ENCODE measurements at places on chromosomes 7 and 10. TPM values are rescaled to one million over a fixed set of nuclear protein-coding genes. Genes with fewer than 3 reads are reported as not detected.

Gene EPO
- total RNA-seq = 0.23 TPM

GRCh38 chr7:91491868-91492267 lies 227.6 kb downstream of the FZD1 start:
- H3K4me1 ChIP-seq = no peaks in the 10 kb centered on the region
- H3K27ac ChIP-seq = no peak overlapping the region
- peaks cover 3% of the 10 kb centered on the region for H3K36me3 ChIP-seq
- H3K4me3 ChIP-seq = no peak overlapping the region
- no peaks in the 10 kb centered on the region for H3K27me3 ChIP-seq
- DNase-seq = no peak

- H3K4me1 ChIP-seq = no peaks in the 10 kb centered on the region
- DNase-seq = no peak
- no peak overlapping the region for H3K27ac ChIP-seq
Measured at GRCh38 chr7:146424084-146424483, 307.5 kb downstream of the CNTNAP2 start.

GRCh38 chr7:159143780-159144757 lies 598 bp downstream of the VIPR2 start:
- peaks cover 18% of the 10 kb centered on the region for H3K4me1 ChIP-seq
- H3K27me3 ChIP-seq = peaks cover 51% of the 10 kb centered on the region
- peak overlapping the region; percentile 84 for H3K4me3 ChIP-seq
- peaks cover 2% of the 10 kb centered on the region for H3K36me3 ChIP-seq

Gene CALML5
- total RNA-seq = not detected

Gene MBLAC1
- total RNA-seq = 2.1 TPM

GRCh38 chr10:24385776-24386175 lies 176.8 kb downstream of the KIAA1217 start:
- H3K27me3 ChIP-seq = no peaks in the 10 kb centered on the region
- DNase-seq = no peak
- H3K36me3 ChIP-seq = peaks cover 5% of the 10 kb centered on the region
- no peak overlapping the region for H3K27ac ChIP-seq

Gene LOXL4
- total RNA-seq = 1.7 TPM

GRCh38 chr10:43801140-43801539 lies 152.5 kb upstream of the ZNF32 start:
- no peak overlapping the region for H3K27ac ChIP-seq
- peaks cover 8% of the 10 kb centered on the region for H3K27me3 ChIP-seq
- DNase-seq = no peak
- peaks cover 20% of the 10 kb centered on the region for H3K4me1 ChIP-seq

- peak overlapping the region; percentile 2 for H3K4me3 ChIP-seq
- H3K36me3 ChIP-seq = no peaks in the 10 kb centered on the region
- H3K4me1 ChIP-seq = no peaks in the 10 kb centered on the region
- DNase-seq = peak; percentile 6
- H3K27me3 ChIP-seq = peaks cover 46% of the 10 kb centered on the region
Measured at GRCh38 chr10:26621889-26622711, 75.4 kb upstream of the PDSS1 start.

Gene ATOH7
- total RNA-seq = 0.20 TPM

DNA sequence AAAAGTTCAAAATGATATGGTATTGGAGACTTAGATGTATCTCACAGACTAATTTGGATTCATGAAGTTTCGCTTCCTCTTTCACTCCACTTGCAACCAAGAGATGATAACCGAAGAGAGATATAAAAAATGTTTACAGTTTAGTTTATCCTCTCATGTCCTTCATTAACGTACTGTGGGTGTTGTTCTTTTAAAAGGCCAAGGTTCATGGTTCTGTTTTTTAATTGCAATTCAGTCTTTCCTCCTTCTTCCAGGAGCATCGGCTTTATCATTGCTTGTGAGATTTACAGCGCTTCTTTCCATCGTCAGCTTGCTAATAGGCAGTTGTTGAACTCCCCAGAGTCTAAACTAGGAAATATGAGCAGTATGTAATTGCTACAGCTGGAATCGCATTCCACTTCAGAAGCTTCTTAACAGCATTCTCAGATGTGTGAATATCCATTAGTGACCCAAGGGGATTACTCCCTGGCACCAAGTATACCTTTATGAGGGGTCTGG lies 75.9 kb upstream of the HGF start:
- H3K4me1 ChIP-seq = peaks cover 4% of the 10 kb centered on the region
- no peaks in the 10 kb centered on the region for H3K36me3 ChIP-seq
- H3K4me3 ChIP-seq = no peak overlapping the region
- H3K27ac ChIP-seq = no peak overlapping the region
- H3K27me3 ChIP-seq = no peaks in the 10 kb centered on the region
- DNase-seq = no peak

DNA sequence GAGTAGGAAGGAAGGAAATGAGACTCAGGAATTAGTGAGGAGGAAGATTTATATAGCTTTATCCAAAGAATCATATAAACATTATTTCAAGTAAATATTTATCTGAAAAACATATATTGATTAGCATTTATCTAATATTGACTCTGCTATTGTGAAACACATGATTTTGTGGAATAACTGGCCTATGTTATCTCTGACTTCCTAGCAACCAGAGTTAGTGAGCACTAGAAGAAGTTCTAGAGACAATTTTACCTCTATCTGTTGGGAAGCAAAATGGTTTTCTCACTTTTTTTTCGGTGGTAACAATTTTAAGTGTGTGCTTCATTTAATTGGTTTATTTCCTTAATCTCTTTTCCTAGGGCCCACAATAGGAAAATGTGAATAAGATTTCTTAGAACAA lies 21.6 kb downstream of the MDFIC start:
- DNase-seq = no peak
- H3K36me3 ChIP-seq = no peaks in the 10 kb centered on the region
- no peak overlapping the region for H3K4me3 ChIP-seq

Measured in neural crest cell (in vitro differentiated cells).